ENCODE measurements at places on chromosomes 2 and 18. TPM values are rescaled to one million over a fixed set of nuclear protein-coding genes. Genes with fewer than 3 reads are reported as not detected.

DNA sequence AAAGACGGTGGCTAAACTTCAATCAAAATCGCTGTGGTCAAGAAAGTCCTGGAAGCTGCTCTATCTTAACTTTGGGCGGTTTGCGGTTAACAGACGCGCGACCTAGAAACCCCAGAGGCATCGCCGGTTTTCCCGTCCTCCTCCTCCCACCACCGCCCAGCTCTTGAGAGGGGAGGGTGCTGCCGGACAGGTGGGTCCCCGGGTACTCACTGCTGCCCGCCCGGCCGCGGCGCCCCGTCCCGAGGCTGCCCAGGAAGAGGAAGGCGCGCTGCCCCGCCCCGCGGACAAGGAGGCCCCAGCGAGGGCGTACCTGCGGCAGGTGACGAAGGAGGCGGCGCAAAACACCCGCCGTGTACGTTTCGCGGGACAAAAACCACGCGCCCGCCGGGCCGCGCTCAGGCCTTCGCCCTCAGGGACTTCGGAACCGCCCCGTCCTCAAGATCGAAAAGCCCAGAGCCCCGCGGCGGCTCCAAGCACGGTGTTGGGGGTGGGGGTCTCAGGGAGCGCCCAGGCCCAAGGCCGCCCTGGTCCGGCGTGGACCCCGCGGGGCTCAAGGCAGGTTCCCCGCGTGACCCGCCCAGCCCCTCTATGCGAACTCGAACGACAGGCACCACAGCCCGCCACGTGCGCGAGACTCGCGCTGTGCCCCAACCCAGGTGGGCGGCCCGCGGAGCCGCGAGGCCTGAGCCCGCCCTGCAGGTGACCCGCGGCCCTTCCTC, at the start of gene SH3YL1:
SH3YL1 (minus strand) TSS at position 259 of the 719 bp plus-strand sequence; CDS start at position 211, 48 bp downstream.
- peak within 1 kb of the TSS; percentile 83 for H3K27ac ChIP-seq
- H3K4me1 ChIP-seq, result no peaks in the 10 kb centered on the region
- no peak for DNase-seq
- peak within 1 kb of the TSS; percentile 99 for H3K4me3 ChIP-seq
- H3K27me3 ChIP-seq, result no peaks in the 10 kb centered on the region

The MROH2A gene
- polyA plus RNA-seq, result not detected

DNA sequence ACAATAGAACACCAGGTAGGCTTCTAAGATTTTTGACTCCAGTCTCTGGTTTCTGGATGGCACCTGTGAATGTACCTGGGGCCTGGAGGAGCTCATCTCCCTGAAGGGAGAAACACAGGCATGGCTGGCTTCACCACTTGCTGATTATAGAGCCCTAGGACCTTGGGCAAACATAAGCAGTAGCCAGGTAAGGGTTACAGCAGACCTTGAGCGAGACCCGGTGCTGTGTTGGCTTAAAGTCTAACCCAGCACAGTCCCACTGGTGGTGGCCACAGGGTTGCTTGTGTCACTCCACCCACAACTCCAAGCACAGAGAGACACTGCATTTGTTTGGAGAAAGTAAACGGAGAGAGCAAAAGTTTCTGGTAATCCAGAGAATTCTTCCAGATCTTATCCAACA, 104.7 kb upstream of the SPOPL start:
- no peak overlapping the region for H3K27ac ChIP-seq
- no peaks in the 10 kb centered on the region for H3K27me3 ChIP-seq
- H3K4me3 ChIP-seq, result no peak overlapping the region
- H3K4me1 ChIP-seq, result no peaks in the 10 kb centered on the region
- H3K36me3 ChIP-seq, result no peaks in the 10 kb centered on the region
- DNase-seq, result no peak

DNA sequence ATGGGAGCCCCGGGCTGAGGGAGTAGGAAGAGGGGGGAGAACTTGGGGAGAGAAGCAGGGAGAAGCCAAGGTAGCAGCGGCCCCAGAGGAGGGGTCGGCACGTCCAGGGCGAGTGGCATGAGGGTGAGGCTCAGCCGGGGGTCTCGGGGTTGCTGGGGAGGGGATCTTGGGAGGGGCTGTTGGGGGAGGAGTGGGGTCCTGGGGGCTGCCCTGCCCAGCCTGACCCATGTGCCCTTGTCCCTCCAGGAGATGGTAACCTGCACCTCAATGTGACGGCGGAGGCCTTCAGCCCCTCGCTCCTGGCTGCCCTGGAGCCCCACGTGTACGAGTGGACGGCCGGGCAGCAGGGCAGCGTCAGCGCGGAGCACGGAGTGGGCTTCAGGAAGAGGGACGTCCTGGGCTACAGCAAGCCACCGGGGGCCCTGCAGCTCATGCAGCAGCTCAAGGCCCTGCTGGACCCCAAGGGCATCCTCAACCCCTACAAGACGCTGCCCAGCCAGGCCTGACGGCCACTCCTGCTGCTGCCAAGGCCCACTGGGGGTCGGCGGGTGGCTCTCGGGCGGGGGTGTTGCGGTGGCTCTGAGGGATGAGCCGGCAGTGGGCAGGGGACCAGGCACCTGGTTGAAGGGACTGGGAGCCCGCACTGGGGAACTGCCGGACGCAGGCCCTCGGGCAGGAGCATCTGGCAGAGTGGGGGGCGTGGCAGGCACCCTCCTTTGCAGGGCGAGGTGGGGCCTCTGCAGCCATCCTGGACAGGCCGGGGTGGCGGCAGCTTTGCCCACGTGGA, 9.0 kb upstream of the GAL3ST2 start:
- DNase-seq, result no peak
- H3K36me3 ChIP-seq, result no peaks in the 10 kb centered on the region
- H3K27me3 ChIP-seq, result no peaks in the 10 kb centered on the region
- H3K4me3 ChIP-seq, result no peak overlapping the region
- H3K27ac ChIP-seq, result no peak overlapping the region

DNA sequence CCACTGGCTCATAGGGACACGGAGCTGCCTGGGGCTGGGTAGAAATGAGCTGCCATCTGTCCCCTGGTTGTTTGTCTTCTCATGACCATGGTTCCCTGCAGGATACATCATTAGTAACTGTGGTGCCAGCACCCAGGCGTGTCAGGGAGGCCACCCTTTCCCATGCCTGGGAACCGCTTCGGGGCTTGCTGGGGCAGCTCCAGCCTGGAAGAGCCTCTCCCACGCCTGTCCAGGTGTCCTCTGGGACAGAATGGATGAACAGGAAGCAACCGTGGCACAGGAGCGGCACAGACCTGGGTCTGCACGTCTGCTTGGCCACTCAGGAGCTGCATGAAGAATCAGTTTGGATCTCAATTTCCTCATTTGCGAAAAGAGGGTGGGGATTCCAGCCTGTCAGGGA, 34.8 kb downstream of the SDC1 start:
- H3K36me3 ChIP-seq, result no peaks in the 10 kb centered on the region
- no peak overlapping the region for H3K4me3 ChIP-seq
- H3K27ac ChIP-seq, result no peak overlapping the region
- no peak for DNase-seq

The TLX2 gene
- 3.6 TPM for polyA plus RNA-seq

The CMPK2 gene
- polyA plus RNA-seq, result 0.11 TPM

The GKN1 gene
- not detected for polyA plus RNA-seq

DNA sequence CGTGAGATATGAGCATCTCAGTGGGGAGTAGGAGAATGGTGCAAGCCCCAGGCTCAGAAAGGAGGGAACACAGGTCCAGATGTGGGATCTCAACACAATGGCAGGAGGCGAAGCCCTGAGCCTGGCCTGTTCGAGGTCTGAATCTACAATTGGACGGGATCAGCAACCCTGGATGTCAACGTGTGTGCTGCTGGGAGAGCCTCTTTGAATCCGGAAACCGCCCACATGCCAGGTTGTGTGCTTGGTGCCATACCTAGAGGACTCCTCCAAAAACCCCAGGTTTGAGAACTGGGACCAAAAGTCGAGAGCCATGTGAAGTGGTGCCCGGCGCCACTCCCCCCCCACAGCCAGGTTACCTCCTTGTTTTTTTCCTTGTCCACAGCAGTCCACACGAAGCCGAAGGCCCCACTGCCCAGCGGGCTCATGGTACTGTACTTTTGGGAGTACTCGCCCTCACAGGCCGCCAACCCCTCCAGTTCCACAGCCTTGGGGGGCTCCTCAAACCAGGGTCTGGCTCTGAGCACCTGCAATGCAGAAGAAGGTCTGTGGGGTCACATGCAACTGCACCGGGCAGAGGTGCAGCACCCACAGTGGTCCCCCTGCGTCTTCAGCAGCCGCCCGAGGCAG, 20.4 kb upstream of the MTERF4 start:
- H3K4me1 ChIP-seq, result peaks cover 20% of the 10 kb centered on the region
- H3K4me3 ChIP-seq, result no peak overlapping the region
- no peak for DNase-seq
- H3K36me3 ChIP-seq, result peaks cover 19% of the 10 kb centered on the region
- H3K27ac ChIP-seq, result no peak overlapping the region

DNA sequence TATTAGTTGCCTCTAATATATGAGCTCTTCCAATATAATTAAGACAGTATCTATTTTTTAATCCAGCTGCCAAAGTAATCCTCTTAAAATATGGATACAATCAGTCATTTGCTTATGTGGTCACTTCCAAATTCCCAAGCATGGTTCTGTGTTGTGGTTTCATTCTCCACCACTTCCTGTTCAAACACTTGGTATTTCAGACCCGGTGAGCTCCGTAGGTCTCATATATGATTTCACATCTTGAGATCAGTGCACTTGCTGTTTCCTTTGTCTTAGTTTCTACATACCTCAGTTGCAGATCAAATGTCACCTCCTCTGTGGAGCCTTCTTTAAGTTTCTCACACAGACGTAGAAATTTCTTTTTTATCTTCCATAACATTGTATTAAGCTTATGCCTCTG, 254.2 kb downstream of the KCNS3 start:
- no peak for DNase-seq
- no peaks in the 10 kb centered on the region for H3K27me3 ChIP-seq
- no peaks in the 10 kb centered on the region for H3K4me1 ChIP-seq
- H3K4me3 ChIP-seq, result no peak overlapping the region
- H3K27ac ChIP-seq, result no peak overlapping the region

DNA sequence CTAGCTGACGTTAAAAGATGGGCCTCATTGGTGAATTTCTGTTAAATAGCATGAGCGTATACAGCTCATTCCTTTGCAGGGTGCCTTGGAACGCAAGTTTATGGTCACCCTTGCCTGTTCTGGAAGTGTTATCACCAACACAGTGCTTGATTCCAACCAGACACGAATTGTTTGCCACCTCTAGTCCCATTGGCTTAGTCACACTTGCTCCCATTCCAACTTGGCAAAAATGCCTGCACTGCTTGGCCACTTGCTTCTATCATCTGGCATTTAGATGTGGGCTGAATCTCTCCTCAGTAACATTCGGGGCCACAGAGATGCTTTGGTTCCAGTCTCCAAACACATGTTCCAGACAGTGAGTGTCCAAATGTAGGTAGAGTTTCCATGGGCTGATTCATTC, 27.5 kb upstream of the ACVR1 start:
- peaks cover 5% of the 10 kb centered on the region for H3K4me1 ChIP-seq
- no peak overlapping the region for H3K4me3 ChIP-seq
- no peaks in the 10 kb centered on the region for H3K36me3 ChIP-seq

The C2orf68 gene
- 24.4 TPM for polyA plus RNA-seq
